ENCODE measurements at places on chromosomes 2 and 18.
A peak's percentile ranks its signal among the peaks of the same experiment; 100 is the strongest.

DNA sequence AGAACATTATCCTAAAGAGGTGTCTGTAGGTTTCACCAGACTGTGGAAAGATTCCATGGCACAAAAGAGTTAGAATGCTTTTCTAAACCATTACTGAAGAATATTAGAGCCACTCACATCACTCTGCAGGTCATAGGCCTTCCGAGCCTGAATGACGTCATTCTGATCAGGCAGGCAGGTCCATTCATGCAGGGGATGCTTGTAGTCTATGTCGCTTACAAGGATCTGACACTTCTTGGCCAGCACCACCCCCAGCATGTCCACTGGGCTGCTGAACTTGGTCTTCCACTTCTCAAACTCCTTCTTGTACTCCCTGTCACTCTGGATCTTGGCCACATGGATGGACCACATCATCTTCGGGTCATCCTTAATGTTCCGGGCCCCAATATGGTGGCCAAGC lies 120.1 kb downstream of the NEB start:
- DNase-seq: no peak

GRCh38 chr18:10057894-10058791 lies 144.3 kb downstream of the VAPA start:
- no peak for DNase-seq

DNA sequence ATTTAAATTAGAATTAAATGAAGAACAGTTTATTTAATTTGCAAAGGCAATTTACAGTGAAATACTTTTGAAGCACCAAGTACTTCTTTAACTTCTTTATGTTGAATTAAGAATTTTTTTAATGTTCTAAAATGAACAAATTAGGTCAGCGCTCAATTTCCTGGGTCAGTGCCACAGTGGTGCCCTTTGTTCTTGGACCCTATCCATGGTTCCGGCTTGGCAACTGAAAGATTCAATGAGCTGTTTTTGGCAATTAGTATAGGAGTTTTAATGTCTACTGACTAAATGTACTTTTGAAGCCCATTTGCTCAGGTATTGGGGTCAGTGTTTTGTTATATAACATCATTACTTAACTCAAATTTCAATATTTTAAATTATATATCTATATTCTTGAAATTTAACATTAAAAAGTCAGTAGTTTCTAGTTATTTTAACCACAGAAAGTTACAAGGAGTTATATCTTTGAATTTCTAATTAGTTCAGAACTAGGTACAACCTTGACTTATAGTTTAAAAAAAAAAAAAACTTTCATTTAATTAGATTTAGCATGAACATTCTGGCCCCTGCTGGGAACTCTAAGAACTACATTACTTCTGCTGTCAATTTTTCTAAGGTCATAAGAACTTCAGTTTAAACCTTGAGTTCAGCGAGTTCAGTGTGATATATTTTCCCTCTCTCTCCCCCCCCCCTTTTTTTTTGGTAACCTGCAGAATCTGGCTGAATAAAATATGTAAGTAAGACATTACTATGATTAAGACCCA lies 7.6 kb upstream of the MSTN start:
- DNase-seq: peak; percentile 22

DNA sequence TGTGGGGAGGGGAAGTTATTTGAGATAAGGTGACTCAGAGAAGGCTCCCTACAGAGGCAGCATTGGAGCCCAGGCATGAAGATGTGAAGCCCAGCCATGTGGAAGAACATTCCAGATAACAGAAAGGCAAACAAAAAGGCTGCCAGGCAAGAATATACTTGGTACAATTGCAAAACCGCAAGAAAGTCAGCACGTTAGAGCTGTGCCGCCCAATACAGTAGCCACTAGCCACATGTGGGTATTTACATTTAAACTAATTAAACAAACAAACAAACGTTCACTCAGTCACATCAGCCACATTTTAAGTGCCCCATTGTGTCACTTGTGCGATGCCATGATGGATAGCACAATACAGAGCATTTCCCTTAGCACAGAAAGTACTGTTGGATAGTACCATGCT lies 179.6 kb downstream of the SATB2 start:
- no peak for DNase-seq

DNA sequence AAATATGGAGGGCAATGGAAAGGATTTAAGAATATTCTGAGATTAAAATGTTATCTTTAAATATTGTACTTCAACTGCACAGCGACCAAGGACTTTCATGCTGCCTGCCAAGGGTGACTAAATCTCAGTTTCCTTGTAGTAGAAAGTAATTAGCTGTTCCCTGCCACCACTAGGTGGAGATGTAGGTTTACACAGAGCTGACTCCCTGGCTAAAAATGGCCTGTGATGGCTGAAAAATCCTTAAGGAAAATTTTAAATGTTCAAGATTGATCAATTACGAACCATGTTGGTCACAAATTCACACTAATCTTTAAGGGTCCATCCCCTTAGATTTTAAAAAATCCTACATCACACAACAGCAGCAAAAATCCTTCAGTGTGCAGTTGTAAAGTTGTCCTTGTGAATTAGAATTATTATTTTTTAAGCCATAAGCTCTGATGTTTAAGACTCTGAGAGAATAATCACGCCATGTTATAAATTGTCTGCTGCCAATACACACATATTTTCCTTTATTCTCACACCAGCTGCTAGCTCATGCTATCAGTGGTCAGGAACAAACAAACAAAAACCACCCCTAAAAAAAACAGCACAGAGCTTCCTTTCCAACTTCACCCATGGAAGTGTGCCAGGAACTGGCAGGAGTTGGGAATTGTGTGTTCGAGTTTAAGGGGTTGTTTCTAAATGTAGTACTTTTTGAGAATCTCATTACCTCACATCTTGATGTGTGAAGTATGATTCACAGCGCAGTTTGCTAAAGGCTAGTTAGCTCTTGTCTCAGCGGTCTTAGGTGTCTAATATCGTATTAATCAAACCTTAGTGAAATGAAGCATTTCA lies 399.8 kb downstream of the TMEM182 start:
- no peak for DNase-seq

DNA sequence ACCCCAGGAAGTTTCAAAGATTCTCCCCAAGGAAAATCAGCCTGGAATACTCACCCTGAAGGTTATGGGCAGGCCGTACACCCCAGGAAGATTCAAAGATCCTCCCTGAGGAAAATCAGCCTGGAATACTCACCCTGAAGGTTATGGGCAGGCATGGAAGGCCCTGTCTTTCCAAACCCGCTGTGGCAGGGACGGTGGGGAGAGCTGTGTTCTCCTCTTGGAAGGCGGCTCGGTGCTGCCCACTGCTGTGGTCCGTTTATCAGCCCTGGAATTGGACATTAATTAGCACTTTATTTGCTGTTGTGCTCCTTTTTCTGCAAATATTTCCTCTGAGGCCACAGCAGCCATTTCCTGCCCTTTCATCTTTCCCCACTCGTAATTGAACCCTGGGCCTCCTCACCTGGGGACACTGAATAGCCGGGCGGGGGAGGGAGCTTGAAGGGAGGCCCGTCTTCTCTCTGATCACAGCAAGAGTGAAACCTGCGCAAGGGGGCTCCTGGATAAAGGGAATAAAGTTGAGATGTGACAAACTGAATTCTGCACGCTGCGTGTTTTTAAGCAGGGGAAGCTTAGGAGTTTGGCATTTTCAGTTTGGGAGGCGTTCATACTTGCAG lies 308.7 kb upstream of the SALL3 start:
- DNase-seq: no peak

DNA sequence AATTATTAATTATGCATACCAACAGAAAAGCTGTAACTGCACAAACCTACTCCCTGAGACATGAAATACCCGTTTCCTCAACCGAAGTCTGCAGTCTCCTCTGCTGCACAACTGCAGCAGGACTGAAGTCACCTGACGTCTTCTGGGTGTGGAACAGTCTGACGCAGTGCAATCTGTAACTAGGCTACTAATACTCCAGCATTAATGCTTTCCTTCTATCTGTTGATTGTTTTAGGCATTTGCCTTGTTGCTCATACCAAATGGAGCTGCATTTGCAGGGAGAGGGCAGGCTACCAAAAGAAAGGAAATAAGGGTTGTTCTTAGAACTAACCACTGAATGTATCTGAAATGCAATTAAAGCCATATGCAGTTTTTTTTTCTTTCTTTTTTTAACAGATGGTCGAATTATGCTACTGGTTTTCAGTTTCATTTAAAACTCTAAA lies 40.1 kb downstream of the RTN4 start:
- peak; percentile 57 for DNase-seq

DNA sequence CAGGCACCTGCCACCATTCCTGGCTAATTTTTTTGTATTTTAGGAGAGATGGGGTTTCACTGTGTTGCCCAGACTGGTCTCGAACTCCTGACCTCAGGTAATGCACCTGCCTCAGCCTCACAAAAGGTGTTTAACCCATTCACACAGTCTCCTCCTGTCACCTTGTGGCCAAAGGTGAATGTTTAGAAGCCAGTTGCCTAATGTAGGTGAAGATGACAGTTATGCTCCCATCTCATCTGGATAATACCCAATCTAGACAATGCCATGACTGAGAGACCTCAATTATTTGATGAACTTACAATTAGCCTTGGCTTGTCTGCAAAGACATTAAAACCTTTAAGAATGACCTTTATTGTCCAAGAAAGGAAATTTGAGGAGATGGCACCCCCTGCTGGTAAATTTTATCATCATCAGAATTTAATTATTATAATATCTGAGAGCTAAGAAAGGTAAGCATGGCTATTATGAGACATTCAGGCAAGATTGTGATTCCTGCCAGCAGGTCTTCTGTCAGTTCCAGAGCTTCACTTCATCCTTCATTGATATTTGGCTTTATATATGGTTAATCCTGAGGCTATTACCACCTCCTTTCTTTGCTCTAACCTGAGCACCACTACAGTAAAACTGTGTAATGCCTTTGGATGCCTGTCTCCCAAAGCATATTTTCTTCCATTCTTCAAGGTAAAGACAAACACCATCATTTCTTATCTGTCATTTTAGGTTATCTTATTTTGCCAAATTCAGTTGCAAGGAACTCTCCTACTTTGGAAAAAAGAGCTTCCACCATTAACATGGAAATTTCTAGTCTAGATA lies 117.6 kb downstream of the FAM124B start:
- no peak for DNase-seq

- DNase-seq: no peak
Measured at GRCh38 chr18:28684746-28685355, 507.9 kb upstream of the CDH2 start.

GRCh38 chr2:234951664-234952269 lies at the start of gene SH3BP4:
TSS of gene SH3BP4 (plus strand) at chr2:234952017. CDS start at chr2:235035003, 82,986 bp downstream.
- no peak for DNase-seq

- DNase-seq: no peak
Measured at GRCh38 chr2:17162713-17163112, 355.5 kb downstream of the RAD51AP2 start.

DNA sequence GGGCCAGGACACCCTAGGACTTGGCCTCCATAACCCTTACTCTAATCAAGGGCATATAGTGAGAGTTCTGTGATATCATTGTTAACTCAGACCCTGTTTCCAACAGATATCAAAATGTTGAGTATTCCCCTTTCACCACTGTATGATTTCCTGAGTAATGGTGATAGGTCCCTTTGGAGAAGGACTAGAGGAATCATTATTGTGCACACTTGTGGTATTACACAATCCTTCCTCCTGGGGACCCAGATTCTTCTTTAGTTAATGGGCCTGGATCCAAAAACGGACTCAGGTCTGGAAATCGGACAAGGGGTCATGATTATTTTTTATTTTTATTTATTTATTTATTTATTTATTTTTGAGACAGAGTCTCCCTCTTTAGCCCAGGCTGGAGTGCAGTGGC lies 23.5 kb downstream of the PRKRA start:
- no peak for DNase-seq

DNA sequence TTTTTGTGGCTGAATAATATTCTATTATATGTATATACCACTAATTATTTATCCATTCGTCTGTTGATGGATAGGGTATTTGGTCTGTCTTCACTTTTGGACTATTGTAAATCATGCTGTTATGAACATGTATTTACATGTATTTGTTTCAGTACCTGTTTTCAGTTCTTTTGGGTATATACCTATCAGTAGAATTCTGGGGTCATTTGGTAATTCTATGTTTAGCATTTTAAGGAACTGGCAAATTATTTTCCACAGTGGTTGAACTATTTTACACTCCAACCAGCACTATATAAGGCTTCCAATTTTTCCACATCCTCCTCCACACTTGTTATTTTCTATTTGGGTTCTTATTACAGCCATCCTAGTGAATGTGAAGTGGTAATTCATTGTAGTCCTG lies 12.4 kb upstream of the TANK start:
- no peak for DNase-seq

DNA sequence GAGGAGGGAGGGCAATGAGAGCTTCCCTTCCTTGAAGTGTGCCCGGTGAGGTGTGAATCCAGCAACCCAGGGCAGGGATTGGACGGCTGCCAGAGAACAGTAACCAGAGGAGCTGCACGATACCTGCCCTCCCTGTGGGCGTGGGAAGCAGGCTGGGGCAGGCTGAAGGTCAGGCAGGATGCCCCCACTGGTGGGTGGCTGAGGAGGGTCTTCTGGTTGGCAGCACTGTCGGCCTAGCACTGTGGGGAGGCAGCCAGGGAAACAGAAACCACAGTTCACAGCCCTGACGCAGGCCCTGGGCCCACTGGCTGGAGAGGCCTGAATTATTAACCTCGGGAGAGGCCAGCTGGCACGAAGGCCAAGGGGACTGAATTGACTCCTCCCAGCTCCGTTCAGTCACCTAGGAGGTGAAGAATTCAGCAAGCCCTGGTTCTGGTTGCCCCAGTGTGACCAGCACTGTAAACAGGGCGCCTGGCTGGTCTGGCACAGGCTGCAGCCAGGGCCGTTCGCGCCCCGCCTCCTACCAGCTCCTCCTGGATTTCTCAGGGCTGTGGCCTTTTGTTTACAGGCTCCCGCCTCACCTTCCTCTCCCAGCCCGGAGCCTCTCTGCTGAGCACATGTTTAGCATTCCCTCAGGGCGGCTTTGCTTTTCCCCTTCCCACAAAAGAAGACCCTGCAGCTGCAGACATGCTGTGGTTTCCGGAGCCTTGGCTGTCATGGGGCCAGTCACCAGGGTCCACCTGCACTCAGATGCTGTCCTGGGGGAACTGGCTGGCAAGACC lies 97.8 kb downstream of the B3GNT2 start:
- no peak for DNase-seq

- no peak for DNase-seq
Measured at GRCh38 chr2:20391951-20392699, 41.5 kb upstream of the PUM2 start.

GRCh38 chr2:49044350-49045079 lies 109.8 kb downstream of the FSHR start:
- DNase-seq: no peak

GRCh38 chr2:197805715-197806633 lies 1.6 kb downstream of the PLCL1 start:
- DNase-seq: no peak

GRCh38 chr2:198309081-198309480 lies 504.7 kb downstream of the PLCL1 start:
- DNase-seq: no peak

DNA sequence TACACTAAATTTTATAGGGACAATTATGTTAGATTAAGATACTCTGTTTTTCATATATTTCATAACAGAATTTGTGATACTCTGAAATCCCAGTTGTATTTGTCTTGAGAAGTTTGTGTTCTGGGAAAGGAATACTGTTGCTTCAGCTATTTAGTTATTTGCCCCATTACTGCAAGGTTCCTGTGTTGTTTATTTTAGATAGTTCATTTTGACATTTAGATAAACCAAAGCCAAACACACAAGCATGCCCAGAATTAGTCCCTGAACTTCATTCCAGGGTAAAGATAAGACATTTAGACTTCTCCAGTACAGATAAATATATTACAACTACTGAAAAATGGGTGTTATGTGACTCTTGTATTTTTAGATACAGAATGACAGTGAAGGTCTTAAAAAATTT lies 74.7 kb downstream of the BMPR2 start:
- no peak for DNase-seq
